ENCODE measurements at places on chromosomes 5 and 9.
A peak's percentile ranks its signal among the peaks of the same experiment; 100 is the strongest.

DNA sequence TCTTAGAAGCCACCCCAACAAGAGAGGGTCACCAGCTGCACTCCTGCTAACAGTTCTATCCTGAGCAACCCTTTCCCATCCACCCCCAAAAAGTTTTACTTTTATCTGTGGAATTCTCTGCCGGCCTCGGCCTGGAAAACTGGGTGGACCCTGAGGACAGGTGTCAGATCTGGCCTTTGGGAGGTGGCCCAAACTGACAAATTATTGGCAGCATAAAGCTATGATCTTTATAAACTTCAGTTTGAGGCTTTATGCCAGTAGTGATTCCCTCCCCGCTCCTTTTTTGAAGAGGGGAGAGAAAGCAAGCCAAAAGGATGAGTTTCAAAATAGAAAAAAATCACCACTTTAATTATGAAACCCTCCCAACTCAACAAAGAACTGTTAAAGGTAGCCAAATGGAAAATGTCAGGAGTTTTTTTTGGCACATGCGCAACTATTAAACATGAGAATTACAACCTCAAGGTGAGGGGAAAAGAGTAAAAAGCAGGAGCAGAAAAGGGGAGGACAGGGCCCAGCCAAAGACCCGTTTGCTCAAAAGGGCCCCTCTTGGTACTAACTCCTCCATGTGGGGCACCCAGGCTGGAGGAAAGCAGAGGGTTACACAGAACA lies 49.4 kb downstream of the FBXW11 start:
- DNase-seq: no peak

GRCh38 chr9:91519520-91520277 lies 96.1 kb upstream of the NFIL3 start:
- DNase-seq: no peak

DNA sequence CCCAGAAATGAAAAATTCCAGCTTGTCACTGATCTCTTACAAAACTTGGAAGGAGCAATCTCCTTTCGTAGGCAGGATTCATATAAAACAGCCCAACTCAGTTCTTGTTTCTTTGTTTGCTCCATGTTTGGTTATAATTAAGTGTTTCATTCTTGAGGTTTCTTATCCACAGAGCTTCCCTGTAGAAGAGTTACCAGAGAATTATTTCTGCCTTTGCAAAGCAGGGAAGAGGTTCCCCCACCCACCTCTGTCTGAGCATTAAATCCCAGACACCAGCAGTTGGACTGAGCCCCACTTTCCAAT lies 34.1 kb upstream of the RAI14 start:
- DNase-seq: no peak

DNA sequence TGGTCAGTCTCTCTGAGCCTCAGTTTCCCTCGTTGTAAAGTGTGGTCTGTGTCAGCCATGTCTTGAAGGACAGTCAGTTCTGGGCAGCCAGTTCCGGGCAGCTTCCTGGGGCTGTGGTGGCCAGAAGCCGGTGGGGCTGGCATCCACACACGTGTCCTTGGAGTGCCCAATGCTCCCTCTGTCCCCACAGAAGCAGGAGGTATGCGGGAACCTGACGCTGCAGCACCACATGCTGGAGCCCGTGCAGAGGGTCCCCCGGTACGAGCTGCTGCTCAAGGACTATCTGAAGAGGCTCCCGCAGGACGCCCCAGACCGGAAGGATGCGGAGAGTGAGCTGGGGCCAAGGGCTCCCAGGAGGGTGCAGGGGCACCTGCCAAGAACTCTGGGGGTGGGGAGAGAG lies 48.4 kb upstream of the SUSD3 start:
- DNase-seq: no peak

DNA sequence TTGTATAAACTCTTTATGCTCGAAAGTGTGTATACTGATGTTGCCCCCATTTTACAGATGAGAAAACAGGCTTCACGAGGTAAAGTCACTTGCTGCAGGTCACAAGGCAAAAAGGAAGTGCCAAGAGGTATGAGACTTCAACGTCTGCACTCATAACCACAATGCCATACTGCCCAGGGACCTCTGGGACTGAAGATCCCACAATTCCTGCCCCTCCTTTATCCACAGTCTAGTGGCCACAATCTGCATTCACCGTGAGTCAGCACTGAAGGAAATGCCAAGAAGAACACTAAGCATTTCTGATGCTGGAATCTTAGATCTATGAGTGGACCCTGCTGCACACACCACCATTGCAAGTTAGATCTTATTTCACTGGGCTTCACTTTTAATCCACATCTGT lies 37.3 kb downstream of the MED27 start:
- DNase-seq: peak; percentile 48

DNA sequence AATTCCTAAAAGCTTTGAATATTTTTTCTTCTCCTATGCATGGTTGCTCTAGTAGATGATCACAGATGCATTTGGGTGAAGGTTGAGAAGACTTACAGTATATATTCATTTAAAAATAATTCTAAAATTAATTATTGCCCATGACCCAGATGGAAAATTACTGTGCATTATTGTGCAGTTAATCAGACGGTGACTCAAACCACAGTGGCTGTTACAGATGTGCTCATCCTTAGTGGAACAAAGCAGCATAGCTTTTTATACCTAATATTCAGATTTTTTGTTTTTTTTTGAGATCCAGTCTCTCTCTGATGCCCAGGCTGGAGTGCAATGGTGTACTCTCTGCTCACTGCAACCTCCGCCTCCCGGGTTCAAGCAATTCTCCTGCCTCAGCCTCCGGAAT lies 10.7 kb downstream of the OR2V1 start:
- no peak for DNase-seq

DNA sequence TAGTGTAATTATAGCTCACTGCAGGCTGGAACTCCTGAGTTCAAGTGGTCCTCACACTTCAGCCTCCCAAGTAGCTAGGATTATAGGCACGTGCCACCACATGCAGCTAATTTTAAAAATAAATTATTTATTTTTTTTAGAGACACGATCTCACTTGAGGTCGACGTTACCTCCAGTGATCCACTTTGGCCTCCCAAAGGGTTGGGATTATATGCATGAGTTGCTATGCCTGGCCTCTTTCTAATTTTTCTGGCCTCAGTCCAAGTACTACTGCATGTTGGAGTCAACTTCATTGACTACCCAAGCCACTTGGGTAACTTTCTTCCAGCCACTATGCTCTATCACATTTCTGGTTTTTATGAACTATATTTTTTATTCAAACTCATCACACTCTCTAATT lies 148.3 kb downstream of the EFNA5 start:
- no peak for DNase-seq

- no peak for DNase-seq
These were observed 135.2 kb downstream of the AOPEP start for GRCh38 chr9:94861589-94862272.

DNA sequence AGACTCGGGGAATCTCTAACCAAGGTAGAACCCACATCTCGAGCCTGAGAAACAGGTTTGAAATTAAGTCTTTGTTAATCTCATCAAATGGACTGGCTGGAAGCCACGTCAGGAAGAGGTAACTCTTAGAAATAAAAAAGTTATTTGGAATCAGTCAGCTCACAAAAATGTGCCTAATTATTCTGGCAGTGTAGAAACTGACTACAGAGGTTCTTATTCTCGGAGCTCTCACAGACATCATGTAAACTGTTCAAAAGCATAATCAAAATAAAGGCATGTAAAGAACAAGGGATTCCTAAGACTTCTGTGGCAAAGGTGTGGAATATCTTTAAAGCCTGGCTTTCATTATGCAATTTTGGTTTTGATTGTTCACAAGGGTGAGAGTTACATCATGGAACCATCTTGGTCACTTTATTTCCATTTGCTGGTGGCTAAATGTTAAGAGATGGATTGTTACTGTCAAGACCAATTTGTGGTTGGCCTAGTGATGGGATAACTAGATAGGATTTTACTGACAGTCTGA lies 85.1 kb downstream of the OTULIN start:
- no peak for DNase-seq

DNA sequence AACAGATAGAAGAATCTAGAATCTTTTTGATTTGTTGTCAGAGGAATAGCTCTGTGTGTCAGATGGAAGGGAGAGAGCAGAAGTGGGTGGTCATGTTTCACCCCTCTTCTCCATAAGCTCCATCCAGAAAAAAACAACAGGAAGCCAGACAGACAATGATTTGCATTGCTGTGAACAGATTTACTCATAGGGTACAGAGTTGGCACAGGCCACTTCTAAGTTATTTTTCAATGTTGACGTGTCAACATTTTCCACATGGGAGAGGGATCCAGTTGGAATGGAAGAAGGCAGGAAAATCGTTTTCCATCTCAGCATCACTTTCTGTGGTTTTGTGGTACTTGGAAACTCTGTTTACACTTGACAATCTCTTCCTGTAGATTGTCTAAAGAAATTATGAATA lies 86.7 kb downstream of the INSYN2B start:
- DNase-seq: no peak

GRCh38 chr5:107337281-107337680 lies 333.5 kb downstream of the EFNA5 start:
- no peak for DNase-seq

GRCh38 chr5:78268356-78268755 lies 26.1 kb downstream of the AP3B1 start:
- DNase-seq: peak; percentile 18

DNA sequence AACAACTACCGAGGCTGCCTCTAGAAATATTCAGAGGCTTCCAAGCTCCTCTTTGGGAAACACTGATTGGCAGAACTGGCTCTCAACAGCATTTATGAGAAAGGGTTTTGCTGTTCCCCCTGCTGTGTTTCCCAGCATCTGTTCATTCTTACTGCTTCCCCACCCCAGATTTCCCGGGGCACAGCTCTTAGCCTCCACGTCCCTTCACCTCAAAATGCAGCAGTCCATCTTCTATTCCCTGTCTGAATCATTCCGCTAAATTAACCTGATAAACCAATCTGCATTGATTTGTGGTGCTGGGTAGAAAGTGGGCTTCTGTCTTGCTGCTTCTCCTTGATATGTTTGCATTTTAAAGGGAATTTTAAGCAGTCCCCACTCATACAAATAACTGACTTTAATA lies 67.4 kb downstream of the PLK2 start:
- no peak for DNase-seq

DNA sequence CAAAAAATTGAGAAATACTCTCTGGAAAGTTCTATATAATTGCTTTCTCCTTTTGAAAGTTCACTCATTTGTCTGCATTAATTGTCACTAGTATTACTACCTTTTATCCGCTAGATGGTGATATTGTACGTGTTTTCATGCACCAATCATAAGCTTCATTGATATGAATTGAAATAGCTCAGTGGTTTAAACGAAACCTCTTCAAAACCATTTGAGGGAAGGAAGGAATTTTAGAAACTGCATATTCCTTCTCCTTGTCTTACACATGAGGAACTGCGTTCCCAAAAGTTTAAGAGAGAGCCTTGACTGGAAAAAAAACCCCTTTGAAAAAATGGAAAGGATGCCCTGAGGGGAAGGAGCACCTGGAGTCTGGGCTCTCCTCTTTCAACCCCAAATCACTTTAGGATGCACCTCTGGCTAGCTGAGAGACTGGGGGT lies 98.6 kb downstream of the YTHDC2 start:
- peak; percentile 68 for DNase-seq

DNA sequence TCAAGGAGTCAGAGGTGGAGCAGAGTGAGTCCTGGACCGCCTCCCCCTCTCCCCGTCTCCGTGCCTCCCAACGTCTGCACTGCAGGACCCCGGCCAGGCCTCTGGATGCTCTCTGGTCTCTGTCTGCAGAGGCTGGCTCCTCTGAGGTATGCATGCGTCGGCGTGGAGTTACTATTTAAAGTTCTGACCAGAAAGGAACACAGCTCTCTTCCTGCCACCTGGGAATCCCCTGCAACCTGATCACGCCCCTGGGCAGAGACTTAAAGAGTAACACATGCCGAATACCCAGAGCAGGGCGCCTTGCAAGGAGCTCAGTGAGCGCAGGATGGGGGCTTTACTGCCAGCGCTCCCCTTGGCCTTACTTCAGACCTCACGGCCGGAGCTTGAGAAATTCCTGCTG lies 16.0 kb downstream of the ANXA6 start:
- DNase-seq: no peak

DNA sequence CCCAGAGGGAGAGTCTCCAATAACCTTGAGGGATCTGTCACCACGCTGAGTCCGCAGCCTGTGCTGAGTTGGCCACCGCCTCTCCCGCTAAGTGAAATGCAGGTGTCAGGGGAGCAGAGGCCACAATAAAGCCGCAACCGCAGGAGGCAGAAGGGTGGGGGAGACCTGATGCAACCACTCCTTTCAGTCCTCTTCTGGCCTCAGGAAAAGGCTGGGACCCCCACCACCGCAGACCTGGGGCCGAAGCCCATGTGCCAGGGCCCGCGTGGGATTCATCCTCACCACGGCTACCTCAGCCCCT lies 576 bp downstream of the MAP1B start:
- peak; percentile 32 for DNase-seq

DNA sequence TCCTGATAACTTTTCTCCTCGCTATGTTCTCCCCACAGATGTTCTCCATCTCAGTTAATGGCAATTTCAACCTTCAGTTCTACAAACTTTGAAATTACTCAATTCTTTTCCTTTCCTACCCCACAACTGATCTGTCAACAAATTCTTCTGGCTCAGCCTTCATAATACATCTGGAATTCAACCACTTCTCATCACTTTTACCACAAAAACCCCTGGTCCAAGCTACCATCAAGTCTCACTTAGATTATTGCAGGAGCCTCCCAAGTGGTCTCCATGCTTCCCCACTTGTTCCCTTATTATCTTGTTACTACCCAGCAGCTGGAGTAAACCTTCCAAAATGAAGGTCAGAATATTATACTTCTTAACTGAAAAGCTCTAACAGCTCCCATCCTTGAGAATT lies 110.1 kb downstream of the FBN2 start:
- DNase-seq: no peak

GRCh38 chr9:132672413-132672690 lies 2.1 kb downstream of the GTF3C4 start:
- no peak for DNase-seq

- no peak for DNase-seq
These were observed 268.9 kb downstream of the PIK3R1 start for GRCh38 chr5:68484307-68485068.

DNA sequence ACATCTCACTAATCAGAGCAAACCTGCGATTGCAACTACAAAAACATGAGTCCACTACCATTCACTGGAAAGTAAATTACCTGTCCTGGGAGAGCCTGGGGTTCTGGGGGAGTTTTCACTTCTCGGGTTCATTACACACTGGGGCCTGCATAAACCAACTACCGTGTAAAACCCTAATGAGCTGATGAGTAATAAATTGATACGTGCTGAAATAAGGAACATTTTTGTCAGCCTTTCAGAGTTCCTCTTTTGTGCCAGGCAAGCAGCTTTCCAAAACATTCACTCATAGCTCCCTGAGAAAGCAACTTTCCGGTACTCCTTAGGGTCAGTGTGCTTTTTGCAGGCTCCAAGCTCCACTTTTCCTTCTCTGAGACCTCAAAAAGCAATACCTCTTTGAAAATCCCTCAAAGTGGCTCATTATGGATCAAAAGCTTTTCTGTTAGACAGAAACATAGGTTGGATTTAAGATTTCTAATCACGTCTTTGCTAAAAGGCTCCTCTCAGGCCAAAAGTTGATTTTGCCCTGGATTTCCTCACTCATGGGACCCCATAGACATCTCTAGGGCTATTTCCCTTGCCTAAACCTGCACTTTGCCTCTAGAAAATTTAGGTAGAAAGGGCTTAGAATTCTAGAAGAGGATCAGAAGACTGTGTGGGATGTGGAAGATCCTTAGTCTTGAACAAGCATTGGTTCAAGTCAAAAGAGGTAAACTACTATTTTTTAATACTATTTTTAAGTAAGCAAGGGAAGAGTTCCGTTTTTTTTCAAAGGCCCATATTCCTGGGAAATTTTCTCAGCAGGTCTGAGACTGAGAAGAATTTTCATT lies 74.8 kb downstream of the ST8SIA4 start:
- peak; percentile 38 for DNase-seq
